Stimulated activated naive CD8-positive, alpha-beta T cell treated with anti-CD3 and anti-CD28 coated beads, Interleukin-15, amount 100 ng/mL, for 72 hours (primary cell): ENCODE measurements at places on chromosomes 5 and 9.

DNA sequence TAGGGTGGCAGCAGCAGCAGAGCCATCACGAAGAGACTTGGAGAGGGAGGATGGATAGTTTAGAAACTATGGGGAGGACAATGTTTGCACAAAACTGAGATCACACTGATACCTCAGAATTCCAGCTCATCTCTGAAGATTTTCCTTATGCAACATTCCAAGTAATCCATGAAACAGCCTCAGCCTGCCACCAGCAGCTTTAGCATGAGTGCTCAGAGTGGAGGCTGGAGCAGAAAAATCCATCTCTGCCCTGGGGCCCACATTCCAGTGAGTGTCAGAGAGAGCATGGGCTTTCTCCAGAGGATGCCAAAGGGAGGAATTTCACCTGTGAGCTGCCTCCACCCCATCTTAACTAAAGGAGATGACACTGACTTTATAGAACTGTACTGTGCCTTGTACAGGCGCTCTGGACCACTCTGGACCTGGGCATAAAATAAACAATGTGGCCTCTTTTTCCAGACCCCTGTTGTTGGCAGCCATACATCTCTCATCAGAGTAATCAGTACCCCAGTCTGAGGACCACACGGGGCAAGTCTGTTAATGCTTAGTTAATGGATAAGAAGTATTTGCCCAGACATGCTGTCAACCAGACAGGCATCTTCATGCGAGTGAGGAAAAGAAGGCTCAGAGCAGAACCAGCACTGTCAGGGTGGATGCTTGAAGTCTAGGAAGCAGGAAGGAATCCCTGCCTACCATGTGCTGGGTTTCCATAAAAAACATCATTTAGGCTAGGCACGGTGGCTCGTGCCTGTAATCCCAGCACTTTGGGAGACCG, 440.9 kb downstream of the ENC1 start:
- DNase-seq = no peak

GRCh38 chr5:1946122-1946677, 63.5 kb upstream of the IRX4 start:
- no peak for DNase-seq

GRCh38 chr9:79446523-79447307, 125.0 kb upstream of the TLE4 start:
- no peak for DNase-seq

DNA sequence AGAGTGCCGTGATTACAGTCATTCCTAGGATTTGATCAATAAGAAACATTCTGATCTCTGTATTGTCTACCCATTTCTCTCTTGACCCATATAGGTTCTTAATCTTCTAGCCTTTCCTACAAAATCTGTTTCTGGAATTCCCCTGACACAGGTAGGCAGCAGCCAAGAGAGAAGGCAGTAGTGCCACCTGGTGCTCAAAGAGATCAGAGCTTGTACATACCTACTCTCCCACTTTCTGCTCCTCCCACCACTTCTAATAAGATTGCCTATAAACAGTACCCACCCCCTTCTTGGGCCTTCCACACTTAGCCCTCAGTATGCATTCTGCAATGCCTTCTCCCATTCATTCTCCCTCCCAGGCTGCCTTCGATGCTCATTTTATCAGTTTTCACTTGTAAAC, 117.4 kb upstream of the RORB start:
- no peak for DNase-seq

- no peak for DNase-seq
Measured at GRCh38 chr9:78893774-78894401, 597.0 kb downstream of the PSAT1 start.

- no peak for DNase-seq
Measured at GRCh38 chr5:115842089-115842935, 577 bp downstream of the AP3S1 start.

DNA sequence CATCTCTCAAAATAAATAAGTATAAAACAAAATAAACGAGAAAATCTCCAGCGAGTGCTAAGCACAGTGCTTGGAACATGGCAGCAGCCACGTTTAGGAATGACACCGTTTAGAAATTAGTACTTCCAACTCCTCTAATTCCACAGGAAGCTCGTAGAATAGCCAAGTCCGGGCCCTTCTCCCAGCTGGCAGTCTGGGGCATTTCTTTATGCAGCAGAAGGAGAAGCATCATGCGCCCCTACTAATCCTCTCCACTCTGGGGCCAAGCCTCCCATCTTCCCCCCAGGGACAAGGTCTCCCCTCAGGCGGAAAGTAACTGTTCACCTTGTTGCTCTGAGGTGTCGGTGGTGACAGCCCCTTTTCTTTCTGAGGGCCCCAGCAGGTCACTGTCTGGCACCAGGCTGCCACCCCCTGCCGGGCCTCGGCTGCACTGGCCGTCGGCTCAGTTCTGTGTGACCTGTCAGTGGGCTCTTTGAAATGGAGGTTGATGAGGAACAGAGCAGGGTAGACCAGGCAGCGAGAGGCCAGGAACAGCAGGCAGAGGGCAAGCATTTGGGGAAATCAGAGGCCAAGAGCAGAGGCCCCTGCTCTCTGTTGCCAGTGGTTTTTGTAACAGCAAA, 113.5 kb upstream of the WWC1 start:
- no peak for DNase-seq

DNA sequence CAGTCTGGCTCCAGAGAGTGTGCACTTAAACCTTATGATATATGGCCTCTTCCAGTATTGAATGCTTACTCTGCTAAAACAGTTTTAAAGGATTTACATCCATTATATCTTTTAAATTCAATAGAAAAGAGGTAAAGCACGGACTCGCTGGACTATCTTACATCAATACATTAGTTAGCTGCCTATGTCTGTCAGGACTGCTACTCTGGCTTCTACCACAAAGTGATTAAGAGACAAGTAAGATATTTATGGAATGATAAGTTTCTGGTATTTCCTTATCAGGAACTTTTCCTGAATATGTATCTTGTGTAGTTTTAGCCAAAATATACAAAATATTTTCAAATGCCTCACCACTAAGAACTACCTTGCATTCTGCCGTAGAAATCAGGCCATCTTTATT, 295.1 kb downstream of the ISL1 start:
- DNase-seq = no peak

GRCh38 chr5:169695919-169696490, 58.9 kb downstream of the DOCK2 start:
- DNase-seq = no peak

- DNase-seq = no peak
Measured at GRCh38 chr9:100661668-100662067, 83.8 kb downstream of the CAVIN4 start.
